Gastroesophageal sphincter (tissue), 4 donors: ENCODE measurements at places on chromosomes 2 and 18.
A peak's percentile ranks its signal among the peaks of the same experiment; 100 is the strongest.

DNA sequence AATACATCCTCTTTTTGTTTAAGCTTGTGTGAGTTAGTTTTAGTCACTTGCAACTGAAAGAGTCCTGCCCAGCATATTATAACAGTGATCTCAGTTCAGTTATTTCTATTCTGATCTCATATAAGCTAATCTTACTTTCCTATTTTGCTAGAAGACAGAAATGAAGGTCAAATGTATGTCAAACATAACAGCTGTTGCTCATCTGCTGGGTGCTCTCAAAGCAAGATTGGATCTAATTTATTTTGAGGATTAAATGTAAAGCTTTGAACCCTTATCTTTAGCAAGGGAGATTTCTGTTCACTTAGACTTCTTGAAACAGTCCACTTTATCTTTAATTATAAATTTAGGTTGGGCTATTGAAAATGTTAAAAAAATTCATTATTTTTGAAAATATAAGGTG lies 31.2 kb downstream of the CRYGD start:
- no peak for ATAC-seq

GRCh38 chr2:133948610-133949290 lies 305.1 kb upstream of the MGAT5 start:
- no peak for ATAC-seq

- no peak for ATAC-seq
These were observed 115.2 kb downstream of the ROCK1 start for GRCh38 chr18:20996418-20996817.

DNA sequence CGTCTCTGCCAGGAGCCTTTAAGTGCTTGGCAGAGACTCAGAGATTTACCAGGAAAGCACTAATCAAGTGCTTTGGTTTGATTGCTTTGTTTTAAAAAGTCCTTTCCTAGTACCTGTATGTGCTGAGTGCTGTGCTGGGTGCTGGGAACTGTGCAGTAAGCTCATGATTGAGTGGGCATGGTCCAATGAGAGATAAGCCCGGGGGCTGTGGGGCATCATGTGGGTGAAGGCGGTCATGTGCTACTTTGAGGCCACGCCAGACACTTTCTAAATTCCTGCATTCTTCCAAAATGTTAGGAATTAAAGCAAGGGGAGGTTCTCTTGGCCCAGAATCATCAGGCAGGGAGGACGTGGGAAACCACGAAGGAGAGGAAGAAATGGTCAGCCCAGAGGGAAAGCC lies 109.0 kb downstream of the ACAA2 start:
- no peak for ATAC-seq

- ATAC-seq: no peak
These were observed 46.9 kb downstream of the CCBE1 start for GRCh38 chr18:59650266-59650820.

DNA sequence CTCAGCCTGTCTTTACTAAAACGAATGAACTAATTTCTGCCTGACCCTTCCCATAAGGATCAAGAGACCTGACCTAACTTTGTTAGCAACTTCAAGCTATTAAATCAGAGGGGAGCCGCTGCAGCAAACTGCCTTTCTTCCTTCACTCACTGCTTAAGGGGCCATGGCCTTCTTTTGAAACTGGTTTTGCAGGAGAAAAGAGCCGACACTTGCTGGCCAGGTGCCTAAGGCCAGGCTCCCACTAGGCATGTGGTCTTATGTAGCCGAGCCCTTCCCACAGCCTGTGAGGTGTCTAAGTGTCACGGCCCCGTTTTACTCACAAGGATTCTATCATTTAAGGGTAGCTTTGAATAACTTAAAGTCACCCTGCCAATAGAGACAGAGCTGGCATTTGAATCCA lies 130.8 kb downstream of the ZNF236 start:
- peak; percentile 23 for ATAC-seq

GRCh38 chr18:49494660-49495059 lies 7.6 kb upstream of the C18orf32 start:
- no peak for ATAC-seq

DNA sequence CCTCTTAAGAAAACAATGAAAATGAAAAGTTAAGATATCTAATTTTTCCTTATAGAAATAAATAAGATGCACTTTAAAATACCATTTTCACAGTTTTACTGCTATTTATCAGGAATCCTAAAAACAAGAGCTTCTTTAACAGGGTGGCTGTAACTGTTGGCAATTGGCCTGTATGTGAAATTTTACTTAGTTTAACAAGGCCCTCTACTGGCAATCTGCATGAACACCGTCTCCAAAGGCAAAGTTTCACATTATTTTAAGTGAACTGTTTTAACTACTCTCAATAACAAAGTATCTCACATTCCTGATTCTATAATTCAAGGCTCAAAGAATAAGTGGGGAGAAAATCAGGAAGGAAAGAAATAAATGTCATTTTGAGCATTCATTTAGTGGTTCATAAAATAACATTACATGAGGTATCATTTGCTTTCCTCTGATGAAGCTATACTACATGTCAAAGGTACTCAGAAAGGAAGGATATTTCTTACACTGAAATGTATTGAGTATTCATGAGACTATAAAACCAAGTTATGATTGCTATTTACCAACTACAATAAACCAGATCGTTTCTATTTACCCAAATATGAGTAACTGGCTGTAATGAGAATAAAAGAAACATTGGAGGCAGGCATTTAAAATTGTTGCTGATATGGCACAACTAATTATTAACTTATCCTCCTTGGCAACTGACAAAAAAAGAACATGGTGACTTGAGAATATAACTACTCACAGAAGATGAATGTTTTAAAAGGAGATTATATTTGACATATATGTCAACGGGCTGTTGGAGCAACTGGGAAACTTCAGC lies 7.0 kb downstream of the NCKAP5 start:
- ATAC-seq: no peak

DNA sequence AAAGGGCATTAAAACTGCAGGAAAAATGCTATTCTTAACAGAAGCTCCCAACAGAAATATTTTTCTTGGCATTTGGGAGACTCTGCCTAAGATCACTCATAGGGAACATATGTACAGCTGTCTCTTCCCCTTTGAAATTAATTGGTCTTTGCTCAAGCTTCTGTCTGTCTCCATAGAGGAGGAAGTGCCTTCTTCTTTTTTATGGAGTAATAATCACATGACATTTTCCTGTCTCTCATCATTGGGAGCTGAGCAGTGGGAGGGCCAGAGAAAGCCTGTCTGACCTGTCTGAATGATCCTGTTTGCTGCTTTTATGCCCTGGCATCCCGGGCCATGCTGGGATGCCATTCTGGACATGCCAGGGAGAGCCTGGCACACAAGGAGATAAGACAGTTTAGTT lies 145.6 kb downstream of the AQP4 start:
- no peak for ATAC-seq
